Upper lobe of right lung (tissue), 1 donor: ENCODE measurements at places on chromosomes 4 and X. TPM values are rescaled to one million over a fixed set of nuclear protein-coding genes. Genes with fewer than 3 reads are reported as not detected.

DNA sequence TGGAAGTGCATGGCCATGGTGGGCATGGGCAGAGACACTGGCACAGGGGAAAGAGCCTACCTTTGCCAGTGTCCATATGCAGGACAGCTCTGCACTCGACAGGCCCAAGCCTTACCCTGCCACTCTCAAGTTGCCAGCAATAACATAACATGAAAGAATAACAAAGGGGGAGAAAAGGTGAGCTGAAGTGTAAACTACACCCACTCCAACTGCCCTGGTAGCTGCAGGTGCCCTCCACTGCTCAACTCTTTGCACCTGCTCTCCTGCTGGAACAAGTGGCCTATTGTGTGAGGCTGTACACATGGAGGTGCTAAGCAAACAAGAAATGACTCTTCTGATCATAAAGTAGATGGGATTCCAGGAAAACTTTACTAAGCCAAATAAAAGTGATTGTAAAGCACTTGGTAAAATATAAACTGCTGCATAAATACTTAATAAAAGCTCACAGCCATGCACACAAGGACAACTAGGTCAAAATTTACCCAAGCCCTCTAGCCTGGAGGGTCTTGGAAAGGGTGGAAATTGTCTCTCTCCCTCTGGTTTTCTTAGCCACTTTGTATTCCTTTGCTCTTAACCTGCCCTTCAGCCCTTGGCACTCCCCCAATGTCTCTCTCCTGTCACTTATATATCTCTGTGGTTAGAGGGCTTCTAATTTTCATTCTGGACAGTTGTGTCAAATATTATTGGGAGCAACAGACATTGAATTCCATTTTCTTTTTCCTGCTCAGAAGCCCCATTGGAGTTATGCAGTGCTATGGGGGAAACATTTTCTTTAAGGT, 261.2 kb upstream of the GPC4 start:
- DNase-seq, result no peak

GRCh38 chrX:2691543-2692220, 587 bp downstream of the CD99 start:
- DNase-seq, result peak; percentile 82

DNA sequence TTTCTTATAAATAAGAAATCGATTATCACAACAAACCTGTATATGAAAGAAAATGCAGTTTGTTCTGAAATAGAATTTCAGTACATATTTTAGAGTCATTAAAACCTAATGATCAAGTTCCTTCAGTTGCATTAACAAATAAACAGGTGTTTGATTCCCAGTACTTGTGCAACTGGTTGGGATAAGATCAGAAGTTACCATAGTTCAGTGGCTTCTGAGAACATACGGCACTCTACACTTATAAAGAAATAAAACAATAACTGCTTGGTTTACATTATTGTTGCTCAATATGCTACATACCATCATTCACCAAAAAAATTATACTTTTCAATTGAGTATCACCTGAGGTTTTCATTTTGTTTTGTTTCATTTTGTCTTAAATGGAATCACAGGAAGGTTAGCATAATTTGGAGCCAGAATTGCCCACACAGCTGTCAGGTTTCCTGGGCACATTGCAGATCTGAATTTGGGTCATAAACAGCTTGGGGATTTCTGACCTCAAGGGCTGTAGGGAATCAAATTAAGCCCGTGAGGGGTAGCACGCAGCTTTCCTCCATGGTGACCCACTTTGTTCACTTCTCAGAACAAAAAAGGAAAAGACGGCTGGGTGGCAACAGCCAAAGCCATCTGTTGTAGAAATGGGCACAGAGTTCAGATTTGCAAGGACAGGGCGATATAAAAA, 14.9 kb upstream of the CCNG2 start:
- no peak for DNase-seq

Gene TMEM154
- 12.7 TPM for total RNA-seq

GRCh38 chr4:75497133-75497532, 17.1 kb downstream of the RCHY1 start:
- DNase-seq, result no peak

DNA sequence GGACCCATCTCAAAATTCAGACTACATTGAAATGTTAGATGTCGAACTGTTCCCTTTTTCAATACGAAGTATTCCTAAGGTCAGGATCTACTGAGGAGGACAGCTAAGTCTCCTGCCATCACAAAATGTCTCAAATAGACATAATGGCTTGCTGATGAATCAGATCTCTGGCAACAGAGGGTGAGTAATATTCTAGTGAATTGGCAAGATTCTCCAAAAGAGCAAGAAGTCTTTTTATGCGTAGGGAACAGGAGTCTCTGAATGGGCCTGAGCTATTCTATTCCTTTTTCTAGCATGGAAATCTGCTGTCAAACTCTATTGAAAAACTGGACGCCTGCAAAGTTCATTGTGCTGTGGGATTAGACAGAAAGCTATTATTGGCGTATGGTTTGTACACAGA, 145.4 kb downstream of the FNIP2 start:
- DNase-seq, result no peak

DNA sequence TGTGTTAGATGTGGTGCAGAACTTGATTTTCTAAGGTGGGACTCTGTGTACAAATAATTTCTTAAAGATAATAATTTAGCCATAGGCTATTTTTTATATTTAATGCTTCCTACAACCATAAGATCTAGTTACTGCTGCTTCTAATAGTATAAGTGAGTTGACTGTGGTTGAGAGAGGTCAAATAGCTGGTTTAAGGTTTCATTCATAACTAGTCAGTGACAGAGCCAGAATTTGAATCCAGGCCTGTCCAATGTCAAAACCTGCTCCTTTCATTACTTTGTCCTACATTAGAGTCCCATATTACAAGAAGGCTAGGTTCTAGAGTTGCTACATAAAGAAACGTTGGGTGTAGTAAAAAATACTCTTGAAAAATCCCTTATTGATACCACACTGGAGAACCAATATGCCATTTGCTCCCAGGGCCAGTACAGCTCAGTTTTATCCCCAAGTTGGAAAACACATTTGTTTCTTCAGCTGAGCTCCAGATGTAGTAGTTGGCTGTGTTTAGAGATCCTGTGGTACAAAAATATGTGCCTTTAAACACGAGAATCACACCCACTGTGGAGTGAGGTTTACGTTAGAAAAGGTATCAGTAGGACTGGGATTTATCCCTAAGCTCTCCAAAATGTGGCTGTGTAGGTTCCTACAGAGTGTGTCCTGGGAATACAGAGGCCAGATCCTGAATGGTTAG, 84.3 kb downstream of the REPS2 start:
- DNase-seq, result no peak

DNA sequence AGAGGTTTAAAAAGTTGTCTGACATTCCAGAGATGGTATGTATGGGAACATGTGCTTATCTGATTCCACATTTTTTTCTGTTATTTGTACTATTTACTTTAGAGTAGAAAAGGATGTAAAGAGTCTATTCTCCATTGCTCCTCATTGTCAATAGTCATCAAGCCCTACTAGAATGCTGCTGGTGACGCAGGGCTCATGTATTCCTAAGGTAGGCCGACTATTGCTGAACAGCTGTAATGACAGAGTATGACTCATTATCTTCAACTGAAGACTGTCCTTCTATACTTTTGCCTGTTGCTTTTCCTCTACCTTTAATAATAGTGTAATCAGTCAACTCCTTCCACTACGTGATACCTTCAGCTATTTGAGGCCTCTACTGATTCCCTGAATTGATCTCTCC, 509.1 kb upstream of the NR3C2 start:
- DNase-seq, result no peak

DNA sequence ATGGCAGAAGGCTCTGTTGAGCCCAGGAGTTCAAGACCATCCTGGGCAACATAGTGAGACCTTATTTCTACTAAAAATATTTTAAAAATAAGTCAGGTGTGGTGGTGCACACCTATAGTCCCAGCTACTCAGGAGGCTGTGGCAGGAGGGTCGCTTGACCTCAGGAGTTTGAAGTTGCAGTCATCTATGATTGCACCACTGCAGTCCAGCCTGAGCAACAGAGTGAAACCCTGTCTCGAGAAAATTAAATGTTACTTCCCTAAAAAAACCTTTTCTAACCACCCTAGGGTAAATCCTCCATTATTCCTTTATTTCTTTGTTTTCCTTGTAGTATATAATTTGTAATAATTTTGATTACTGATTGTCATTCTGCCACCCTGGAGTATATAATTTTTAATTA, 7.9 kb downstream of the FAM200B start:
- no peak for DNase-seq

Gene CPLX1
- total RNA-seq, result 5.2 TPM

DNA sequence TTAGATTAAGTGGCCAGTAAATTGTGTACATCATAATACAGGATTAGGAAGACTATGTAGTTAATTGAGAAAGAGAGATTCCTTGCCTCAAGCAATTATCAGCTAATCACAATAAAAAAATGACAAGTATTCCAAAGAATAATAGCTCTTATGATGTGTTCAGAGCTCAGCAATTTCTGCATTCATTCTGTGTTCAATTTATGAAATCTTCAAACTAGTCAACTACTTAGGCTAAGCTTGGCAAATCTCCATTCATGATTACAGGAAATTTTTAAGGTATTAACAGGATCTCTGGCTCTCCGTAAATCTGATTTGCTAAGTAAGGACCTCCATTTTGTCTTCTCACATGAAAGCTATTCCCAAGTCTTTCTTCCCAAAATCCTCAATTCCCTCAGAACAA, 256.9 kb upstream of the TEX13A start:
- DNase-seq, result no peak

Gene RBMXL3
- total RNA-seq, result not detected

GRCh38 chr4:152283801-152284470, 252.0 kb downstream of the FBXW7 start:
- no peak for DNase-seq

DNA sequence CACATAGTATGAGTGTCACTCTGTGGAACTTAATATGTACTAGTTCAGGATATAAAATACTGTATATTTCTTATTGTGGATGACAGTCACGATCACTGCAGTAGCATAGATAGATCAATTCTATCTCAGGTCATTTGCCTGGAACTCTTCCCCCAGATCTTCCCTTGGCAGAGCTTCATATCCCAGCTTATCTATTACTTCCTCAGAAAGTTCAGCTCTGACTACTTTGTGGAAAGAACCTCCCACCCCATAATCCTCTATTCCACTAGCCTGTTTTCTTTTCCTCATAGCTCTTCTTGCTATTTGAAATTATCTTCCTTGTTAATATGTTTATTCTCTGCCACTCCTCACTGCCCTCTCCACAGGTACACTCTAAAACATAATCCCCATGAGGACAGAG, 10.9 kb downstream of the FAM241A start:
- DNase-seq, result no peak

DNA sequence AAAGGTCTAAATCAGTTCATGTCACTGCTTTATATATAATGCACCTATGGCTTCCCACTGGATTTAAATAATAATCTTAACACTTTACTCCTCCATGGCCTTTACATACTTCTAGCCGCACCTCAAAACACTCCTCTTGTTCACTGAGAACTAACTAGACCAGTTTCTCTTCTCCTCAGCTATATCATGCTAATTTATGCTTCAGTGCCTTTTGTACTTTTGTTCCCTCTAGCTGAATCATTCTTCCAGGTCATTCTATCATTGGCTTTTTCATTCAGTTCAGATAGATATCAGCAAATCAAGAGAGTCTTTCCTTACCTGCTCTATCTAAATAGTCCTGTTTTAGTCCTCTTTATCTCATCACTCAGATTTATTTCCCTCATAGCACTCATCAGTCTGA, 64.2 kb downstream of the TET2 start:
- no peak for DNase-seq

DNA sequence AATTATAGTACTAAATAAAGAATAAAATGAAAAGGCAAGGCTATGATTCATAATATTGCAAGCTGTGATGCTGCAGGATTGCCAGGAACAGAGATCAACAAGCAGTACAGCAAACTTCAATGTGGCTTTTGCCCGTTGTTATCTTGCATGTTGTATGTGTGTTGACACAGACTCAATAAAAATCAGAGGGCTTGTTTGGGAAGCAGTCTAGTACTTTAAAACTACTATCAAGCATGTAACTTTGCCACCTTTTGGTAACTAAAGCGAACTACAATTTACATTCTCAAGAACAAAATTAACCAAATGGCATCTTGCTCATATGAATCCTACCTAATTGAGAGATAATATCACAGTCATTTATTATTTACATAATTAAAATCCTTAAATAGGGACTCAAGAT, 79.8 kb upstream of the GPM6A start:
- DNase-seq, result no peak

- no peak for DNase-seq
Measured at GRCh38 chrX:133636009-133636408, 220.7 kb upstream of the GPC4 start.

Gene WDR45
- 63.2 TPM for total RNA-seq

Gene HGFAC
- 1.2 TPM for total RNA-seq

DNA sequence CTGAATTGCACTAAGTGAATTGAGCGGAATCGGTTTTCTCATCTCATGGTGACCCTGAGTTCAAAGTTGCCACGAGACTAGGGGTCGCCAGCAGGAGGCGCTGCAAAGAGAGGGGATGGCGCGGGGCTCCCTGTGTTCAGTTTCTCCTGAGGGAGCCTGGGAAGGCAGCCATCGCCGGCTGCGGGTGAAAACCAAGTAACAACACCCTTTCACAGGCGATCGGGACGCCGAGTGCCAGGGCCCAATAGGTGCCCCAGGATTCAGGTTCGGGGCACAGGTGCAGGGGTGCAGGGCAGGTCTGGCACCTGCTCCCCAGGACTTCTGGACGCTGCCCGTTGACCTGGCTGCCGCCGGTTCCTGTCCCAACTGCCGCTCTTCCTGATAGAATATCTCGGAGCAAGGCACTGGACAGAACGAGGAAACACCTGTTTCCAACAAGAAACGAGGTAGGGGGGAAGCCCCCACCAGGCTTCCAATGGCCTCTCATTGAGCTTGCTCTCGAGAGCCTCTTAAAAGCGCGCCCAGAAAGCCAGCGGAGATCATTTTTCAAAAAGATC, 1.1 kb upstream of the FGF16 start:
- peak; percentile 61 for DNase-seq

DNA sequence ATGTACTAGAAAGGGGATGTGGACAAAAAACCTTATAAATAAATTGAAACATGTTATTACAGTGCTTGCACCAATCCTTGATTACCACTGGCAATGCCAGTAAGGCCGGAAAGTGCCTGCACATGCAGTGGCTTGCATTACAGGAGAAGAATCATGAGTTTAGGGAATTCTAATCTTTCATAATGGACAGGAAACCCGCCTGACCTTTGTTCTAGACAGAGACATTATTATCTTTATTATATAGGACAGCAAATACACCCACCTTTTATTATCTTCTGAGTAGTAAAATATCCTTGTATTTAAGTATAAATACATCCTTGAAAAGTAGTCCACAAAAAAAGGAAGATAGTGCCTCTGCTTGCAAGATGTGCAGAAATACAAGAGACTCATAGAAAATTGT, 379.9 kb upstream of the LCORL start:
- no peak for DNase-seq

- DNase-seq, result no peak
Measured at GRCh38 chrX:10074241-10074941, 82.4 kb upstream of the CLCN4 start.
